Stimulated activated naive CD4-positive, alpha-beta T cell treated with Interleukin-2 at 50 U/mL for 16 hours (primary cell): ENCODE measurements at places on chromosomes 11 and 22.

GRCh38 chr11:2441171-2441570 is 3.1 kb downstream of the TRPM5 start:
- DNase-seq, result no peak

DNA sequence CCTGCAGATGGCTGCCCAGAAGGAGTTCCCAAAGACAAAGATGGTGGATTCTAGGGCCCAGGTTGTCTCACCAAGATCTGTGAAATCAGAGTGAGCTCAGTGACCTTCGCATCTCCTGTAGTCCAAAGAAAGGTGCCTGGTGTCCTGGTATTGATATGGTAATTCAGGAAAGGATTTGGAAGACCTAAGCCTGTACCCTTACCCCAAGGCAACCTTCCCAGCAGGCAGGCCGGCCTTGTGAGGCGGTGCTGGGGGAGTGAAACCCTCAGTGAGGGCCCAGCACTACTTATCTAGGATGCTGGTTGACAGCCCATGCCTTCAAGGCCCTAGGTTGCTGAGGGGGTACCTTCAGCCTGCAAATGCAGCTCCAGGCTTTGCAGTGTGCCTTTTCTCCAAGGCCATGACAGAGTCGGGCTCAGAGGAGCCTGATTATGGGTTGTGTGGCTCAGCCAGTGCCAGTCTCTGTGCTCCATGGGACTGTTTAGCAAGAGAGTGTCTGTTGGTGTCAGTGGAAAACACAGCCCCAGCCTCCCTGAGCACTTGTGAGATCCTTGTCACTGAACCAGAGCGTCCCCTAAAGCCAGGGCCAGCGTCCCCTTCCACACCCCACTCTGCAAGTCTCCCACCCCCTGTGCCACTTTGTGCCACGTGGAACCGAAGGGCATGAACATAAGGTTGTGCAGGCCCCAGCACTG is 72.8 kb upstream of the MYOD1 start:
- DNase-seq, result no peak

DNA sequence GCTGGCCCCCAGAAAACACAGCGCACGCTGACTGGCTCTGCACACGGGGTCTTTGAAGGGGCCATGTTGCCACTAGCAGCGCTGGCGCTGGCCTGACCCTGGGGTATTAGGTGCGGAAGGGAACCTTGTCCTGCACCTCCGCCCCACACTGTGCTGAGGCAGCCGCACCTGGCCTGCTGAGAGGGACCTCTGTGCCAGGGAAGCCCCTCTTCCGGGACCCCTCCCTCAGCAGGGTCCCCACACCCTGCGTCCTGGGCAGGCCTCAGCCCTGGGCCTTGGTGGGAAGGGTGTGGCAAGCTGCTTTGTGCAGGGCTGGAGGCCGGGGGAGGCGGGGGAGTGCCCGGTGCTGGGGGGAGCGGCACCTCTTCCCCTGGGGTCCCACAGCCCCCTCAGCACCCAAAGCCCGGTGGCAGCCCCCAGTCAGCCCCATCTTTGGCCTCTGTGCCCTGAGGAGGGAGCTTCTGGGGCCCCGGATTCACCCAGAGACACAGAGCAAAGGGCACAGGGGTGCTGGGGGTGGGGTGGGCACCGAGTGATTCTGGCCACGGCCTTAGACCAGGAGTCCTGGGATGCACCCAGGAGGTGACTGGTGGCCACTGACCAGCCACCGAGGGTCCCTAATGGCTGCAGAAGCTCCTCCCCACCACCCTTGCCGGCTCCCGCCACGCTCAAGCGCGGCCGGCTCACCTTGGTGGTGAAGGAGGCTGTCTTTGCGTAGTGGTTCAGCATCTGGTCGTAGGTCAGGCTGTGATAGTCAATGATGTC is 11.4 kb downstream of the TTLL8 start:
- no peak for DNase-seq

DNA sequence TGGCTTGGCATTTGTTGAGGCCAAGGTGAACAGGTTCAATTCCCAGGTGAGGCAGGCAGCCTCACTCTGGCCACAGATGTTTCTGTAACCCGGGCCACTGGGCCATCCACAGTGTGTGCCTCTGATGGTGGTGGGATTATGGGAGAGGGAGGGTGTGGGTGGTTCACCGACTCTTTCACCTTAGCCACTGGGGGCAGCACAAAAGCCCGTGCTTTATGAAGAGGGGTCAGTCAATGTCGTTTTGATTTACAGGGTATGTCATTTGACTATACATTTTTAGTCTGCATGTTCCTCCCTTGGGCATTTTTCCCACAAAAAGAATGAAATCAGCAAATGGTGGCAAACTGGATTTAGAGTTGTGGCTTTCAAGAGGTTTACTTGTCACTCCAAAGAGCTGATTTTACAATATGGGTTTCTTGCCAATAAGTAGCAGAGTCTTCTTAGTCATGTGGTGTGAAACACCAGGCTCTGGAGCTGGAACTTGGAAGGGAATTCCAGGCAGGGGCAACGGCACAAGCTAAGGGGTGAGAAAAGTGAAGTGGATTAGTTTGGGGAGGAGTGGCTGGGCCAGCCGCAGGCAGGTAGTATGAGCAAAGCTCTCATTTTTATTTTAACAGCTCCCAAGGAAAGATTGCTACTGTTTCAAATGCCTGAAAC is 217.8 kb upstream of the ZBED5 start:
- no peak for DNase-seq

- no peak for DNase-seq
These were observed 45.6 kb downstream of the PITPNB start for GRCh38 chr22:27873472-27873871.

DNA sequence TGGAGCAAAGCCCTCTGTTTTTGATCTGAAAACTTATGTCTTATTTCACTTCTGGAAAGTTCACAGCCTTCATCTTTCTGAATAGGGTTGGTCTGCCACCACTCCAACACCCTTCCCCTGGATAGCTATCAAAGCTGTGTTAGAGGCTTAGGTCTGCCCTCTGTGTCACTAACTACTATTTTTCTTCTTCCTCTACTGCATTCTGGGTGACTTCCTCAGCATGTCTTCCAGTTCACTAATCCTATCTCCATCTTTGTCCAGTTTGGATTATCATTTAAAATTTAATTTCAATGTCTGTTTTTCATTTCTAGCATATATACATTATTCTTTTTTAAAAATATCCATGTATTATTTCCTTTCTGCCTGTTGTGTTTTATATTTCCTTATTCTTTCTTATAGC is 84.6 kb downstream of the ZNRF3 start:
- DNase-seq, result no peak

GRCh38 chr22:38120359-38121110 is 10.1 kb upstream of the BAIAP2L2 start:
- DNase-seq, result no peak

- no peak for DNase-seq
These were observed 1.1 kb upstream of the PELI3 start for GRCh38 chr11:66465373-66466224.

GRCh38 chr22:44729391-44730021 is 22.9 kb upstream of the ARHGAP8 start:
- no peak for DNase-seq
